G401 (cell line): ENCODE measurements at places on chromosomes 16 and 17.

DNA sequence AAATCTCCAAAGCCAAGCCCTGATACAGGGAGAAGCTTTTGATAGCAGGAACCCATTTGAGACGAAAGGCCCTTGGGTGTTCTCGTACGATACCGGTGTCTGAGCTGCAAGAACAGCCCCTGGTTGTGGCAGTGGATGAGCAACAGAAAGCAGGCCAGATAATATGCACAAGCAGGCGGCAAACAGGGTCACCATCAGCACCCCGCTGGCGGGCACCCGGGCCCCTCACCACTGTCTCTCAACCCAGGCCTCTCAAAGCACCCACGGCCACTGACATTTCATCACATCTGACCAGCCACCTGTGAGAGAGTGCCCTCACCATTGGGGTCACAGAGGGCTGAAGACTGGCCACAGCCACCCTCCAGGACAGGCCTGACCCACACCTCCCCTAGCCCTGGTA lies 230.4 kb downstream of the C16orf78 start:
- no peak for DNase-seq

DNA sequence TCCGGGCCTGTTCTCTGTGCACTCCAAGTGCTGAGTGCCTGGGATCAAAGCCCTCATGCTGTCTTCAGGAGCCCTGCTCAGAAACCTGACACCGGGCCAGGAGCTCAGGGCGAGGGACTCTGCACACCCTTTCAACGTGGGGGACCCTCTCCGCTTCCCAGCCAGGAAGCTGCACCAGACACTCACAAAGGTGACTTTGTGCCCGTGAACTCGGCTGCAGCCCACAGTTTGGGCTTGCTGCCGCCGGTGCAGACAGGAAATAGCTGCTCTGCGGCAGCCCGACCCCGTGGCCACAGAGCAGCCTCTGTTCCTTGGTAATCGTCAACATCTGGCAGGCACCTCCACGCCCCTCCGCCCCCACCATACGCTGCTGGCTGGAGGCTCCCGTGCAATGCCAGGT lies 93.4 kb upstream of the METRNL start:
- DNase-seq = no peak

- no peak for DNase-seq
Measured at GRCh38 chr17:60422162-60422665, at the start of gene CHCT1. Gene CHCT1 (plus strand): TSS chr17:60422489. CDS start chr17:60422593, 104 bp downstream.

- DNase-seq = no peak
Measured at GRCh38 chr17:64244165-64244564, 18.9 kb downstream of the TEX2 start.

- peak; percentile 75 for DNase-seq
Measured at GRCh38 chr17:17613708-17614114, 22.2 kb upstream of the PEMT start.

DNA sequence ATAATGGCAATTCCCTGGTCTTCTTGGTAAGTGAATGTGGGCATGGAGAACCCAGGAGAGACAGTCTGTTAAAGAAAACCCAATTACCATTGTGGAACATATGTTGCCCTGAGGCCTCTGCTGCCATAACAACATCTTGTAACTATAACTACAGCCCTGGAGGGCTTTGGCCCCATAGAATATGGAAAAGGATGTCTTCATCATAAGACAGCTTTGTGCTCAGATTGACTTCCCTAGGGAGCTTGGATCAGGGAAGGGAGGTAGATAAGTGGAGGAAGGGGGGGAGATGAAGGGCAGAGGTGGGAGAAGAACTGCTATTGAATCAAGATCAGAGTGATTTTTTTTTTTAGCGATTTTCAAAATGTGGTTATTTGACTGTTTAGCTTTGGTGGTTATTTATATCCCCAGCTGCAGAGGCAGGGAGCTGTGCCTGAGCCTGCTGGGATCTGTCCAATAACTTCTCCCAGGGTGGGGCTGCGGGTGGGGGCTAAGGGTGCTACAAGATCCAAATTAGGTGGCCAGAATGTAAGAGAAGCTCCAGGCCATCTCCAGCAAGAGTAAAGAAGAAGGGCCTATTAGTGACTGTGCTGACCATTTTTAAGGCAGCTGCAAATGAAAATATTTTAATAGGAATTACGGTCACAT lies 5.3 kb upstream of the KAT7 start:
- no peak for DNase-seq
